ENCODE measurements at places on chromosomes 6 and 20.

DNA sequence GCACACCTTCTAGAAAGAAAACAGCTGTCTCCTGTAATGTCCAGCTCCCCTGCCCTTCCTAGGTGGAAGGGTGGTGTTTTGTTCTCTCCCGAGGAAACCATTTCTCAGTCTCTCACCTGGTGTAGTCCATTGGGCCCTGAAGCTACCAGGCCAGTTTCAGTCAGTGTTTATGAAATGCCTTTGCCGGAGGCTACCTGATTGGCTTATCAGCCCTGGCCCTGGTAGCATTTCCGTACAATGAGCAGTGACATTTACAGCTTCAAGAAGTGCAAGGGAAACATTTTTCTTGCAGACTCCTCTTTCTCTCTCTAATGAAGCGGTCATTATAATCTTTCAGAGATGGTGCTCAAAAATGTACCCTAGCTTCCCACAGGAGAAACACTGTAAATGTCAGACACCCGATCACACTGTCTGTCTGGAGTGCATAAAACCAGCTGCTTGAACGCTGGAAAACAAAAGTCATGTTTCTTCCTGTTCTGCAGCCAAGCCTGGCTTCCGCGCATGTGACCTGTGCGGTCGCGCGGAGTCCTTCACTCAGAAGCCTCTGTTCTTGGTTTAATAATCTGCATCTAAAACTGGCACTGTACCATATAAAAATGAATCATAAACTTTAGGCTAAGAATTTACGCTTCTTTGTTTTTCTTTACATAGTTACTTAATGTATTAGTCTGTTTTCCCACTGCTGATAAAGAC is 28.4 kb upstream of the SAYSD1 start:
- DNase-seq, result no peak

DNA sequence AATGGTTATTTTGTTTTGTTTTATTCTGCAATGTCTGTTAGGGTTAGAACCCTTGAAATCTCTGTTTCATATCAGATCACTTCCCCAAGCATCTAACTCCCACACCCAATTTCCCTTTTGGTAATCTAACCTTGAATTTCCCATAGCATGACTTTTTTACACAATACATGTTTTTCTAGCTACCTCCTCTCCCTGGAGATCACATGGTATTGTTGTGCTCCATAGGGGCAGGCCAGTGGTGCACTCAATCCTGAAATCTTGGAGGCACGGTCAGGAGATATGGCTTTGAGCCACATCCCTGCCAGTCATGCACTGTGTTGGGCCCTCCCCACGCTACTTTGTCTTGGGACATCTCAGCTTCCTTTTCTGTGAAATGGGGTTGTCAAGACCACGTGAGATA is 36.7 kb upstream of the NNAT start:
- DNase-seq, result no peak

DNA sequence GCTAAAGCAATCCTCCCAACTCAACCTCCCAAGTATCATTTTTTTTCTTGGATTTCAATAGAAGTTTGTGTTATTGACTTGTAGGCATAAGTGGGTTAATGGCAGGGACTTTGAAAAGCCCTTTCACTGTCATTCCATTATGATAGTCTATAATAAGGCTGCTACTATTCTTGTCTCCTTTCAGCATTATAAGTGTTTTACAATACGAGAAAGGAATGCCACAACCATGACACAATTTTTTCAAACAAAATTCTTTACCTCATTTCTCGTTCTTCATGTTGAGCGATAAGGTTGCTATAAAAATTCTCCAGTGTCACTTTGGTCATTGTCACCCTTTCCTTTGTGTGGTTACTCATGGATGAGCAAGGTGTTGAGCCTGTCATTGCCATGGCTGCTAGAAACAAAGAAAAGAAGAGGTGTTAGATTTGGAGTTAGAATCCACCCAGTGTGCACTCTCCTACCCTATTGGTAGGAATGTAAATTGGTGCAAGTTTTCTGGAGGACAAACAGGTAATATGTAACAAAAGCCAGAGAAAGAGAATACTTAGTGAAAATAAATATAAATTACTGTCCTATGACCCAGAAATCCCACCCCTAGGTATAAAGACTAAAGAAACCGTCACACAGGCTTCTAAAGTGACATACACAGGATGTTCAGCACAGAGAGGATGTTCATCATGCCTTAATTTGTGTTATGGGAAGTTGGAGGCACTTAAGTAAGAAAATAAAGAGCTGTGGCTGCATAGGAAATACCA is 7.3 kb downstream of the STK38 start:
- no peak for DNase-seq

GRCh38 chr20:58753267-58753921 is 60.8 kb downstream of the NPEPL1 start:
- DNase-seq, result no peak

- no peak for DNase-seq
These were observed 12.8 kb downstream of the AK9 start for GRCh38 chr6:109678240-109678639.

All from left renal cortex interstitium (tissue), 4 donors.